ENCODE measurements at places on chromosomes 1 and 21.

GRCh38 chr1:19738669-19739068, 61.0 kb downstream of the TMCO4 start:
- no peaks in the 10 kb centered on the region for H3K4me1 ChIP-seq
- no peak overlapping the region for H3K27ac ChIP-seq
- no peak for DNase-seq
- no peaks in the 10 kb centered on the region for H3K27me3 ChIP-seq
- H3K4me3 ChIP-seq: no peak overlapping the region

GRCh38 chr1:186615332-186615731, 64.9 kb downstream of the PTGS2 start:
- no peaks in the 10 kb centered on the region for H3K36me3 ChIP-seq
- H3K4me1 ChIP-seq: peaks cover 20% of the 10 kb centered on the region
- DNase-seq: no peak
- no peaks in the 10 kb centered on the region for H3K27me3 ChIP-seq
- H3K4me3 ChIP-seq: no peak overlapping the region
- no peak overlapping the region for H3K27ac ChIP-seq

- H3K4me3 ChIP-seq: no peak overlapping the region
- no peak for DNase-seq
- peaks cover 19% of the 10 kb centered on the region for H3K4me1 ChIP-seq
- H3K36me3 ChIP-seq: peaks cover 6% of the 10 kb centered on the region
These were observed 33.7 kb upstream of the NBL1 start for GRCh38 chr1:19610282-19610981.

GRCh38 chr1:147760481-147761260, at the start of gene GJA5:
Gene GJA5, minus strand, starts transcription at chr1:147760602. Its CDS starts 1,364 bp downstream, at chr1:147759238.
- H3K4me1 ChIP-seq: peaks cover 30% of the 10 kb centered on the region
- no peak within 1 kb of the TSS for H3K27ac ChIP-seq
- H3K27me3 ChIP-seq: no peaks in the 10 kb centered on the region

DNA sequence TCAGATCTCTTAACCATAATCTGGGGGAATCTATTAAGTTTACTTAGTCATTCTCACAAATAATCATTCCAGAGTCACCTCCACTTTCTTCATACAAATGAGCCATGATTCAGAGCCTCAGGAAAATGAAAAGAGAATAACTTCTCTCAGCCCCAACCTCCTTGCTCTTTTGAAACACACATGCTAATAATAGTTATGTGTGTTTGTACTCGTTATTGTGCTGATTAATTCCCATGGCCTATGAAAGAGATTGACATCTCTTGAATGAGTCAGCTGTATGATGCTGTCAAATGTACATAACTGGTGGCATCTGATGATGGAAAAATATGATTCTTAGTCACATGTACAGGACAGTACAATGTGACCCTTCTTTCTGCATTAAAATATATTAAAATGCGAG, 41.5 kb downstream of the DTL start:
- no peaks in the 10 kb centered on the region for H3K36me3 ChIP-seq
- no peaks in the 10 kb centered on the region for H3K4me1 ChIP-seq
- no peaks in the 10 kb centered on the region for H3K27me3 ChIP-seq
- H3K27ac ChIP-seq: no peak overlapping the region
- no peak for DNase-seq
- H3K4me3 ChIP-seq: no peak overlapping the region
